ENCODE measurements at places on chromosomes 13 and 19.

- no peak for DNase-seq
Measured at GRCh38 chr13:47087841-47088240, 191.0 kb upstream of the HTR2A start.

GRCh38 chr19:7595466-7596133 lies at the start of gene CAMSAP3:
Gene CAMSAP3, plus strand, starts transcription at chr19:7595863. Its CDS starts 140 bp downstream, at chr19:7596003.
- peak; percentile 33 for DNase-seq

DNA sequence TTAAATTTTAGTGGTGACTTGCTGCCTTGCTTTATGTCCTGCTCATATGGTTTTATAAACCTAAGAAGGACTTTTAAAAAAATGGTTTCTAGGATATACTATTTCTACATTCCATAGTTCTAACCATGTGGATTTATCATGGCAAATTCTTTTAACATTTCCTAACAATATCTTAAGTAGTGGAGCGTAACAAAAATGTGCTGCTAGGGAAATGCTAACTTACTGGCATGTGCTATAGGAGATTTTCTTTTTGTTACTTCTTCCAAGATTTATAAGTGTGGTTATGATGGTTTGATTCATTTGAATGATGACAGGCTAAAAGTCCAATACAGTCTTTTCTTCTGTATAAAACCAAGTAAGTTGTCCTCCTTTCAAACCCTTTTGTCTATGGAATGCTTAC lies 713.7 kb downstream of the SLITRK1 start:
- no peak for DNase-seq

DNA sequence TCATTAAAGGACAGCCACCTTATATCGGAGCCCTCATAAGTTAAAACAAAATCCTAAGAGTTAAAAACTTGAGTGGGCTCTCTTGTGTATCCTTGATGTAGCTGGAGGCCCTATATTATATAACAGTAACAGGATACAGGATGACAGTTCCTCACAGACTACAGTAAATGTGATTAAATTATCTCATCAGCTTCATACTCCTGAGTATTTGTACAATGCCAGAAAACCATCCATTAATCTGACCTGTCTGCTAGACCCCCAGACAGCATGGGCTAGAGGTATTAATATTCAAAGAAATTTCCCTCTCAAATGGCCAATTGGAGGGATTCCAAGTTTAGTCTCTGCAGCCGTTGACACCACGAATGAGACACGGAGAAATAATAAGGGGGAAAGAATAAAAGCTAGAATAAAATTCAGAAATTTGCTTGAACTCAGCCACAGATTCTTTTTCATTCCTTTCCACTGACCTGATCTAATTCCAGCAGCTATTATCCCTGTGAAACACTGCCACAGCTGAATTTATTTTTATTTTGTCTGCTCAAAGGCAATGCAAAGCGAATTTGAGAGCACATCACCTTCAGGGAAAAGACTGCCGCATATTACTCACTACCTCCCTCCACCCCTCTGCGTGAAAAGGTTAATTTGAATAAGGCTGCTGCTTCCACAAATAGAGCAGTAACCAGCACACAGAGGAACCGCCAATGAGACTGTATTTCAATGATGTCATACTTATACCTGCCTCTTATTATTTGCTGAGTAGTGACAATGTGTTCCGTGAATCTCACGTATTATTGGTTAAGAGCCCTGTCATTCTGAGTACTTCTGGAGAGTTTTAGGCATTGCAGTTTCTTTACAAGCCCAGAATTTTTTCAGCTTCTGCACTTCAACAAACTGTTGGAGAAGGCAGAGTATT lies 155.9 kb upstream of the KLF12 start:
- peak; percentile 63 for DNase-seq

DNA sequence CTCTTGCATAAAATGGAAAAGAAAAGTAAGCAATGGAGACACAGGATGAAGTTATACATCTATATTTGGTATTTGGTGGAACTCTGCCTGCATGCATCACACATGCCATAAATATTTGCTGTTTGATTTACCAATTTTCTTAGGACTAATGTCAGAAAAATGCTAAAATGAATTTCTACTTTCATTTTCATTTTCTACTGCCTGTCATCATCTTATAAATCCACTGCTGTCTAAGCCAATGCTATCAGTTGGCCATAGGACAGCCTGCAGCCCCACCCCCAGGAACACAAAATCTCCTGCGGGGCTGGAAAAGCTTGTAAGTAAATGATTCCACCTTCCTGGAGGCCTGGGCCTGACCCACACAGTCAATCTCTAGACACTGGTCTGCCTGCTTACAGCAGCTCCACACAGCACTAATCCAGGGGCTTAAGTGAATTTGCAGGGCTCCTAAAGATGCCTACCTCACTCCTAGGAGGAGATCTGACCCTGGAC lies 122.0 kb downstream of the ENOX1 start:
- peak; percentile 4 for DNase-seq

DNA sequence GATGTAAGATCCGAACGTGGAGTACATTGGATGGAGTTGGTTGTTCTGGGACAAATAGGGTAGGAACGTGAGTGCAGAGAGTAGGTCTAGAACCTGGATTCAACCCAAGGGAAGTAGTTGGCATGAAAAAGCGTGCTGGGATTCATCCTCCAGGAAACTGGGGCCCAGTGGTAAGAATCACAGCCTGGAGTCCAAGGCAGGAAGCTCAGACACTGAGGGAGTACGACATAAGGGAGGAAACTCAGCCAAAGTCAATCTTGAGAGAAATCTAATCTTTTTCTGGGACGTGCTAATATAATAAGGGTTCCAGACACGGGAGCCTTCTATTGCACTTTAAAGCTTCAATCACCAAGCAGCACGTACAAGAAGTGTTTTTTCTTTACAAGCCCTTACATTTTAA lies 46.4 kb downstream of the DLEU7 start:
- DNase-seq = no peak

DNA sequence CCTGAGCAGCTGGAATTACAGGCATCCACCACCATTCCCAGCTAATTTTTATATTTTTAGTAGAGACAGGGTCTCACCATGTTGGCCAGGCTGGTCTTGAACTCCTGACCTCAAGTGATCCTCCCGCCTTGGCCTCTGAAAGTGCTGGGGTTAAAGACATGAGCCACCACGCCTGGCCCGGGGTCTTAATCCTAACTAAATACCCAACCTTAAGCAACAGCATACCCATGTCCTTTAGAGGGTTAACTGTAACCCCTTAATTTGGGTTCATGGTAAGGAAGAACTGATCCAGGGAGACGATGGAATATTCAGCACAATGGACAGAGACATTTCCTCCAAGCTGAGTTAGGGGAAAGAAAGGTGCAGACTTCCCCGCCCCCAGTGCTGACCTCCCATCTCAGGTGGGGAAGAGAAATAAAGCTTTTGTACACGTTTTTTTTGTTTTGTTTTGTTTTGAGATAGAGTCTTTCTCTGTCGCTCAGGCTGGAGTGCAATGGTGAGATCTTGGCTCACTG lies 8.7 kb upstream of the GALP start:
- peak; percentile 61 for DNase-seq

DNA sequence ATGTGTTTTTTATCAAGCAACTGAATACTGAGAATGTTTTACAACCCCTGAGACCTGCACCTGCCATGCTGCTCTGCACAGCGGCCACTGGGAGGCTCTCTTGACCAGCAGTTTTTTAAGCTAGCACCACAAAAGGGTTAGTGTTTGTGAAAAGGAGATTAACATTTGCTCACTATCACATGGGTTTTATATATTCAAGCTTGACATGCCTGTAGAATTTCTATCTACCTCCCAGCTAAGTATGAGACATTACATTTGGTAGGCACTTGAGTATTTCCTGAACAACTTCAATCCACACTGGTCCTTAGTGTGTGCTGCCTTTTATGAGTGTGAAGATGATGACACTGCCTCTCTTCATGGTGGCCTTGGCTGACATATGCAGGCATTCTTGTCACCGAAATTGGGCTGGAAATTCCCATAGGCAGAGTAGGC lies 1238.9 kb downstream of the UQCRFS1 start:
- DNase-seq = peak; percentile 33

GRCh38 chr19:31385744-31386143 lies 36.5 kb upstream of the TSHZ3 start:
- DNase-seq = no peak

- no peak for DNase-seq
Measured at GRCh38 chr13:109576331-109576813, 210.0 kb downstream of the IRS2 start.

GRCh38 chr13:100214886-100215285 lies 126.0 kb downstream of the PCCA start:
- no peak for DNase-seq

DNA sequence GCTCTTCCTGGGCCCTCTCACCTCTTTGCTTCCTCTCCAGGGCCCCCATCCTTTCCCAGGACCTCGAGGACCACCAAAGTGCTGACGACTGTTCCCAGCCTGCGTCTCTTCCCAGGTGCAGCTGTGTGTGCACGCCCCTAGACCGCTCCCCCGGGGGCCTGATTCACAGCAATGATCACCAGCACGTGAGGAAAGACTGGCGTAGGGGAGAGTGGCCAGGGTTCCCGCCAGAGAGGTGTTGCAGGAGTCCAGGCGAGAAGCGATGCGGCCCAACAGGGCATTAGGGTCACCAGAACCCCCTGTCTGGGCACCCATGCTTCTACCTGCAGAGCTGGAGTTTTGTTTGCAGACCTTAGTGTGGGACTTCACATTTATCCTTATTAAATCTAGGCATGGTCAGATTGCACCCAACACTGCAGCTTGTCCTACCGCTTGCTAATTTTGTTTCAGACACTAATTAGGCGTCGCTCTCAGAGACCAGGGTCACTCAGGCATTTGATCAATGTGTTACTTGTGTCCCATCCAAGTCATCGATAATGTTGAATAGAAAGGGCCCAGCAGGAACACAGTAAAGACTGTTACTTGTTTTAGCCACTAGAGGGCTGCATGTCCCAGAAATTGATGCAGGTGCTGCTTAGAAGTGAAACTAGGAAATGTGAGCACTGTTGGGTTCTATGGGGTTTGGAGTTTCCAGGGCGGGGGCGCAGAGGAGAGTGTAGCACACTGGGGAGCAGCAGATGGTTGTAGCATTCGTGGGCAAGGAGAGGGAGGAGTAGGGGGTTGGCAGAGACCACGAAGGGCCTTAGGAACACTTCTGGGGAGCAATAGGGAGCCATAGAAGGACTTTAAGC lies 53.2 kb downstream of the CDADC1 start:
- DNase-seq = peak; percentile 93

- DNase-seq = peak; percentile 44
Measured at GRCh38 chr13:98542568-98543377, 34.1 kb downstream of the STK24 start.

DNA sequence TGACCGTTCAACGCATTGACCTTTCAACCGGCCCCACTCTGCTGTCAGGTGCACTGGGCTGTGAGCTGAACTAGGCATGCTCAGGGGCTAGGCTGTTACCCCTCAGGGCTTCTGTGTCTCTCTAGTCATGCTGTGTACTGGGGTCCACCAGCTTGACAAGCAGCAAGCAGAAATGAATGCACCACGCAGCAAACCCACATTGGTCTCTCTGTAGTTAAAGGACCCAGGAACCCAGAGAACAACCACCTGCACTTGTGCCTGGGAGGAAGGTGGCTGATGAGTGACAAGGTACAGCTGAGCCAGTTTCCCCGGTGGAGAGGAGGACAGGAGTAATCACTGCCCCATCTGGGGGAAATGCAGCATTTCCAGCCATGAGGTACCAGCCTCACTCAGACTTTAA lies 159.9 kb downstream of the USP12 start:
- no peak for DNase-seq

- no peak for DNase-seq
Measured at GRCh38 chr13:97875218-97875617, 78.3 kb upstream of the IPO5 start.

GRCh38 chr13:45302507-45302906 lies 38.5 kb downstream of the TPT1 start:
- DNase-seq = no peak

GRCh38 chr13:112747256-112747655 lies 57.4 kb downstream of the ATP11A start:
- no peak for DNase-seq

GRCh38 chr13:101412076-101412475 lies 4.2 kb downstream of the NALCN start:
- DNase-seq = no peak

DNA sequence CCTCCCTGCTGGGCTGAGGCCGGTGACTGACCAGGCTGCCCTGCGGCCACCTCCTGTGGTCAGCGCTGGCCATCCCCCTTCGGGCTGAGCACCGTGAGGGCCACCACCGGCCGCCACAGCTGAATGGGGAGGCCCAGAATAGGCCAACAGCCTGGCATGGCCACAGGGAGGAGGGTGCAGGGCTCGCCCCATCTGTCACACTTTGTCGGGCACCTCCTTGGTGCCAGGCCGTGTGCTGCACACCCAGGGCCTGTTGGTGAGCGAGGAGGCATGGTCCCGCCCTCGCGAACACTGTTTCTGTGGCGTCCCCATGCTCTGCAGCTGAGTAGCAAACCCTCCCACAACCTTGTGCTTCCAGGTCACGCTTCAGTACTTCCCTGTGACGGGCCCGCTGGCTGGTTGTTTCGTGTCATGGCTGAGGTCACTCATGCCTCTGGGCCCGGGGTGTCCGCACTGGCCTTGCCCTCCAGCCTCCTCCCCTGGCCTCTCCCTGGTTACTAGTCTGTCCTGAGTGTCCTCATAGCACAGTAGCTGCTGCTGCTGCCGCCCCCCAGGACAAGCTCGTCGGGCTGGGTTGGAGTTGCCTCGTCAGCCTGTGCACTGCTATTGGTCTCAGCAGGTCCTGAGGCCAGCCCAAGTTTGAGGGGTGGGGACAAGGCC lies 15.2 kb downstream of the EPN1 start:
- DNase-seq = no peak

DNA sequence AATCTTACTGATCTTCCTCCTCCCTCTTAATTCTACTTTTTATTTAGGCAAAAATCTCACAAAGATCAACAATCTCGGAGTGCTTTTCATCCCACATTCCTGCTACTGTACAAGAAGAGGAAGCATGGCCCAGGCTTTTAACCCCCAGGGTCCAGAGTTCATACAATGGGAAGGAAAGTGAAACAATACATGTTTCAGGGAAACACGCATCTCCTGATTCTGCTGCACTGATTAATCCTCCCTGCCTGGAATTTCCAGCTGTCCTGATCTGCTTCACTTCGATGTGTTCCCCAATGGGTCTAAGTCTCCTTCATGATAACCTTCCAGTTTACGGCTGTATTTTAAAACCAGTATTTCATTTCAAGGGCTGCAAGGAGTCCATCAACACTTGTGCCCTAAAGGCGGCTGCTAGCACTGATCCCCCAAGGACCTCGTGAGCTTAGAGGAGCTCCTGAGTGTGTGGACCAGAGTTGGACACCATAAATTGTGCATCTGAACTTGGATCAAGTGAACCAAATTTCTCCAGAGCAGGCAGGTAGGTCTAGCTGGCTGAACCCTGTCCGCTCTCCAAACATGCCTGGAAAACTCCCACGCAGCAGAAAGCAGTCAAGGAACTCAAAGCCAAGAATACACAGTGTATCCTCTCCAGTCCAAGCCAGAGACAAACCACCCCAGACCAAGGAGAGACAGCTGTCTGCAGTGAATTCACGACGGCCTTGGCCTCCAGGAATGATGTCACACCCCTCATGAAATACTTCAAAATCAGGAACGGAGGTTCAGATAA lies 44.3 kb downstream of the COL4A1 start:
- no peak for DNase-seq

GRCh38 chr19:15464394-15465385 lies at the start of gene RASAL3:
Gene RASAL3, minus strand, starts transcription at chr19:15464544. Its CDS starts 186 bp downstream, at chr19:15464358.
- peak; percentile 81 for DNase-seq
